ENCODE measurements at places on chromosomes 16 and 17.

GRCh38 chr17:3955673-3955988, 8.6 kb downstream of the ATP2A3 start:
- no peak for DNase-seq

GRCh38 chr17:67606471-67606870, 111.3 kb upstream of the NOL11 start:
- DNase-seq = no peak

DNA sequence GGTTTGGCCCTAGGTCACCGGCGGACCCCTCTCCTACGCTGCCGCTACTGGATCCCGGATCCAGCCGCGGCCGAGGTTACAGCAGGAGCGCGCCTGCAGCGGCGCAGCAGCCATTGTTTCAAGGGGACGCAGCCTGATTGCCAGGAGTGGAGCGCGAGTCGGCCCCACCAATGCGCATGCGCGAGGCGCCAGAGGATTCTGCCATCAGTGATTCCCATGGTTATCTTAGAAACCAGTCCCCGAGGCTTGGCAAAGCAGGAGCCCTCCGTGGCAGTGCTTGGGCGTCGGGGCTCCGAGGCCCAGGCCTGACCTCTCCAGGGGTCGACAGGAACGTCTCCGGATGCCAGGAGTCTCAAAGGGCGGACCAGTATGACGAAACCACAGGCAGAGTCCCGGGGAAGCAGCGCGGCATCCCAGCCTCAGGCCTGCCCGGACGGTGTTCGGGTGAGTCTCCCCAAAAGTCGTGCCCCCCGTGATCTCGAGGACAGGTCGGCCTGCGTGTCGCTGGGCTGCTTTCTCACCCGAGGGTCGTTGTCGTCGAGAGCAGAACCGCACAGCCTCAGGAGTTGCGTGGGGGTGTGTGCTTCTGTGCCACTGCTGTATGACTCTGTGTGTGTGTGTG, 608.5 kb downstream of the KCNJ18 start:
- DNase-seq = no peak

DNA sequence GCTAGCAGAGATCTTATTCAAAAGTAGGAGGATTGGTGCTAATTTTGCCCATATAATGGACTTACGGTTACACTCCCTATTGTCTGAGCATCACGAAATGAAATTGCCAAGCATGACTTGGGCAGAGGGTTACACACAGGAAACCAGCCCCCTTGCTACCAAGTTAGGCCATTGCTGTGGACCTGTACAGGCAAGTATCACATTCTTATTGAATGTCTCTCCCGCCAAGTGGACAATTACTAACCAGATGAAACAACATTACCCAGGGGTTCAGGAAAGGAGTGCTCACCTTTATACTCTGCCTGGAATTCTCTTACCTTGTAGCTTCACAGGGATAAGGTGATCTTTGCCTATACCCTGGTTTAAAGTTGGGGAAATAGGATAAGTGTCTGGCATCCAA, 70.6 kb upstream of the TOX3 start:
- no peak for DNase-seq

DNA sequence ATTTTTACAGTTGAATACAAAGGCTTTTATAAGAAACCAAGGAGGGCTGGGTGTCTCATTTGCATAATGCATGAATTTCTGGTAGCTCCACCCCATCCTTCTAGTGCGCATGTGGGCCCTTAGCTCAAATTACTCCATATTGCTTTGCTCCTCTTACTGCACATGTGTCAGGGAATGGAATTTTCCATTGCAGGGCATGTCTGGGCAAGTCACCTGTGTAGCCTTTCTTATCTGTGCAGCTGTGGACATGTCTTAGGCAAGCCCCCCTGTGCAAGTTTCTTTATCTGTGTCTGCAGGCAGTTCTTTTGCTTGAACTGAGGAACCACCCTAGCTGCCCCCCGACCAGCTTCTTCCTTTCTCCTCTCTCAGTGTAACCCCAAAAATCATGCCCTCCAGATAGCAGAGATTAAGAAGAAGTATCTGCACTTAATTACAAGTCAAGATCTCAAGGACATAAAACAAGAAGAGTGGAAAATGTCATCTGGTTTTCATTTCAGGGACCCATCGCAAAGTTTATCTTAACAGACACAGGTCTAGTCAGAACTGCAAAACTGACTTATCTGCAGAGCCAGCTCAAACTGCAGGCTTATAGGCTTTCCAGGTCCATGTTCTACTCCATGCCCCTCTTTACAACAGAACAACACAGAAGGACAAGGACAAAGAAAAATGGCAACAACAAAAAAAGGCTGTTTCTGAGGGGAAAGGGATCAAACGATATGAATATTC, 137.9 kb upstream of the HS3ST4 start:
- DNase-seq = no peak

DNA sequence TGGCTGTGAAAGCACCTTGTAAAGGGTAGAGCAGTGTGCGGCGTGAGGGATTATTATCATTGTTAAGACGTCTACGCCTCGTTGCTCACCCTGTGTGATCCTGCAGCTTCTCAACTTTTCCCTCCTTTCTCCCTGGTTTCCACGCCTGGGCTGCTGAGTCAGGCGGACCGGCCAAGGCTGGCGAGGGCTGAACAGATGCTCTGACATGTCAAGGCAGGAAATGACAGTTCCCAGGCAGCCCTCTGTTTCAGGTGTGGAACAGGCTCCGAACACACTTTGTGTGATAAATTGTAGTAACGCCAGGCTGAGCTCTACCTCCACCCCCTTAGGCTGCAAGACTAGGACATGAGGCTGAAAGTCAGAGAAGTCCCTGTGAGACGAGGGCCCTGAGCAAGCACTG, 46.0 kb upstream of the TBX2 start:
- no peak for DNase-seq

DNA sequence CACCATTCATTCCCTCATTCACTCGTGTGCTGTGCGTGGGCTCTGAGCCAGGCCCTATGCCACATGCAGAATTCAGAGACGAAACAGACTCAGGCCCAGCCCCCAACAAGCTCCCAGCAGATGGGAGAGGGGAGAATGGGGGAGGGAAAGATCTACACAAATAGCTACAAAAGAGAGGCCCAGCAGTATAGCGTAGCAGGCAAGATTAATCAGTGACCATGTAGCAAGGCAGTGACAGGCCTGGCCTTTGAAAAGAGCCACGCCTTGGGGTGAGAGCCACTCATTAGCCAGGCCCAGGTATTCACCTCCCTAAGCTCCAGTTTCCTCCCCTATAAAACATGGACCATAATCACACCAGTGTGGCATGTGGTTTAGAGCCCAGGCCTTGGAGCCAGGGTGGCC, 16.4 kb upstream of the KRT19 start:
- no peak for DNase-seq

DNA sequence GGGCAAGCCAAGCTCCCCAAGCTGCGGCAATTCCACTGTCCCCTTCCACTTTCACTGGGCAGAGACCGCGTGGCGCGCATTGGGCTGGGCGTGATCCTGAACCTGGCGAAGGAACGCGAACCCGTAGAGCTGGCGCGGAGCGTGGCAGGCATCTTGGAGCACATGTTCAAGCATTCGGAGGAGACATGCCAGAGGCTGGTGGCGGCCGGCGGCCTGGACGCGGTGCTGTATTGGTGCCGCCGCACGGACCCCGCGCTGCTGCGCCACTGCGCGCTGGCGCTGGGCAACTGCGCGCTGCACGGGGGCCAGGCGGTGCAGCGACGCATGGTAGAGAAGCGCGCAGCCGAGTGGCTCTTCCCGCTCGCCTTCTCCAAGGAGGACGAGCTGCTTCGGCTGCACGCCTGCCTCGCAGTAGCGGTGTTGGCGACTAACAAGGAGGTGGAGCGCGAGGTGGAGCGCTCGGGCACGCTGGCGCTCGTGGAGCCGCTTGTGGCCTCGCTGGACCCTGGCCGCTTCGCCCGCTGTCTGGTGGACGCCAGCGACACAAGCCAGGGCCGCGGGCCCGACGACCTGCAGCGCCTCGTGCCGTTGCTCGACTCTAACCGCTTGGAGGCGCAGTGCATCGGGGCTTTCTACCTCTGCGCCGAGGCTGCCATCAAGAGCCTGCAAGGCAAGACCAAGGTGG, 9.8 kb downstream of the SARM1 start:
- no peak for DNase-seq

- no peak for DNase-seq
These were observed 6.1 kb upstream of the WFIKKN2 start for GRCh38 chr17:50829332-50829731.

GRCh38 chr16:50676684-50677225, 4.4 kb downstream of the SNX20 start:
- no peak for DNase-seq

- DNase-seq = no peak
These were observed 51.3 kb downstream of the PIMREG start for GRCh38 chr17:6495450-6496115.

DNA sequence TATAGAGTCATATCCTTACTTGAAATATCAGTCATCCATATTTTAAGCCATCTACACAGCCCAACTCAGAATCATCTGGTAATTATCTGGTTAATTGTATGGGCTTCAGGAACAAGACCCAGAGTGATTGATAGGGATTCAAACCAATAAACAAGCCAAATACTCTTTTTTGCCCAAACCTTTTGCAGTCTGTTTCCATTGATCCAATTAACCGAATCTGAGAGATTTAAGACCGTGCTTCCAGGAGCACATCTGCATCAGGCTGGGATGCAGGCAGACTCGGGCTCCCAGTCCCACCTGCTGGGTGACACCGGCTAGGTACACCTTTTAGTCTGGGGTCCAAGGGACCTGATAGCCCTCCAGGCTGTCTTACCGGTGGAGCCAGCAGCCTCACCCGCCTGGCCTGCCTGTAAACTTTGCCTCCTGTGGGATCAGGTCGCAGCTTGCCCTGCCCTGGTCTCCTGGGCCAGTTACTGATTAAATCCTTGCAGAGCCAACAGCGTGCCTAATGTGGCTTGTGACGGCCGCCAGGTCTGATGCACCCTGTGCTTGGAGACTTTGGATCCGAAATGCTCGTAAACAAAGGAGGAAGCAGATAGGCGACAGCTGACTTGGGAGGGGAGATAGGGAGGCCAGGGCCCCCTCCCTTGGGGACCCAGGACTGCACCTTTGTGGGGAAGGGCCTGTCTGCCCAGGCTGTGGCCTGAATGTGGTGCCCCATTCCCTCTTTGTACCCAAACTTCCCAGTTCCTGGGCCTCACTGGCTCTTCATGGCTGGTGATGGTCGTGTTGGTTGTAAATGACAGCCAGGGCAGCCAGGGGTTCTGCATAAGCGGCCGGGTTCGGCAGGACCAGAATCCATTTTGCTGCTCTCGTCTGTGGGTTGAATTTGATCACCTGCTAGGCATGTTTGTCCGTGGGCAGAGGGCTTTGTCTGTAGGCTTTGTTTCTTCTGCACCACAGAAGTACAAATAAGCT, 3.8 kb downstream of the CMIP start:
- no peak for DNase-seq

GRCh38 chr16:74862743-74863244, 88.2 kb upstream of the FA2H start:
- DNase-seq = no peak

DNA sequence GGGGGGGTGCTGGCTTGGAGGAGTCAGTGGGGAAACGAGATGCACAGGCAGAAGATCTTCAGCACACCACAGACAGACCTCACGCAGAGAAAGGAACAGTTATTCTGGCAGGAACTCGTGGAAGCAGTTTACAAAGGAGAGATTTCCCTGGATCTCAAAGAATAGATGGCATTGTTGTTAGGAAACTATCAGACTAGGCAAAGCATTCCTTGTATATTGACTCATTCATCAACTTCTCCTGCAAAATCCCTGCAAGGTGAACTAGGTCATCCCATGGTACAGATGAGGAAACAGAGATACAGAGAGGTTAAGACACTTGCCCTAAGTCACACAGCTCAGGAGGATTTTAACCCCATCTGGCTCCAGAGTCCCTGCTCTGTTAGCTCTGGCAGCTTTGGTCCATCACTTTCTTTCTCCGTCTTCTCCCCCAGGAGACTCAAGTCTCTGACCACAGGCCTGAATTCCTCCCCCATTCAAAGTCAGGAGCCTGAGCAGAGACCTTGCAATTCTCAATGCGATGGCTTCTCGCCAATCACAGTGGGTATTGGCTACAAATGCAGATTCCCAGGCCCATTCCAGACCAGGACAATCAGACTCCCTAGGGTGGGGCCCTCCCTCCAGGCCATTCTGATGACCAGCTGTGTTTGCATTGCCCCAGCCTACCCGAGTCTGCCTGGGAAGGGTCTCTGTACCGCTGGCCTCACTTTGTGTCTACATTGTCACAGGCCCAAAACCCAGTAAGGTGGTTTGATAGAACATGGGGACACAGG, 56.4 kb downstream of the LITAF start:
- DNase-seq = no peak

DNA sequence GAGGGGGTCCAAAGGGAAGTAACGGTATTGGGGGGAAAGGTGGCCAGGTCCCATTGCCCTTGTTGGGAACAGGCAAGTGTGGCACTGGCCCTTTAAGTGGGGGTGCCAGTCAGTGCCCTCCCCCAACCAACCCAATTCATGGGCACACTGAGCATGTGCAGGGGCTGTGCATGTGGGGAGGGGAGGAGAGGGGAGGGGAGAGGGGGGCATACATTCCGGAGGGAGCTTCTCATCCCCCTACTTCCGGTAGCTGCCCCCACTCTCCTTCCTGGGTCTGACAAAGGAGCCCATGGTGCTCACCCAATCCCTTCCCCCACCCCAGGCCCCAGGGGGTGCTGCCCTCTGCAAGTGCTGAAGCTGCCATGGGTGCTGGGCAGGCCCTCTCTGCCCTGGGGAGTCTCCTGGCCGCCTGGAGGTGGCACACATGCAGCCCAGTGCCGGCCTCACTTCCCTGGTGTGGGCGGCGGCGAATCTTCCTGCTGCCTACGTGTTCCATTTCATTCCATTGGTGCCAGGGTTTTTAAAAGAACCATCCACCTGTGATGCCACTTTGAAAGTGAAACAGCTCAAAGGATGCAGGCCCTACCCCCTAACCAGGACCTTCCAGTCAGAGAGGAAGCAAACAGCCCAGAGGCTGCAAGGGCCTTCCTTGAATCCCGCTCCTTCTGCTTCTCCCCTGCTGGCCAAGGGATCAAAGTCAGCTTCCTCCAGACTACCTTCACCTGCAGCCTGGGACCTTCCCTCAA, 11.0 kb downstream of the HEXIM2 start:
- DNase-seq = no peak

GRCh38 chr16:69182730-69183416, 4.1 kb upstream of the SNTB2 start:
- DNase-seq = no peak

GRCh38 chr16:78655331-78656113, 556.1 kb downstream of the WWOX start:
- DNase-seq = no peak
